ENCODE measurements at places on chromosomes 2 and 18. TPM values are rescaled to one million over a fixed set of nuclear protein-coding genes. Genes with fewer than 3 reads are reported as not detected.

- peak; percentile 22 for DNase-seq
Measured at GRCh38 chr2:68784915-68785314, 50.3 kb downstream of the ARHGAP25 start.

MROH2A gene
- polyA plus RNA-seq = not detected

ZNF513 gene
- 14.0 TPM for polyA plus RNA-seq

TBR1 gene
- polyA plus RNA-seq = not detected

STARD6 gene
- not detected for polyA plus RNA-seq

- no peak for DNase-seq
Measured at GRCh38 chr2:63218800-63219526, 168.3 kb downstream of the OTX1 start.

- peak; percentile 57 for DNase-seq
Measured at GRCh38 chr18:12304351-12305210, 3.5 kb upstream of the TUBB6 start.

DNA sequence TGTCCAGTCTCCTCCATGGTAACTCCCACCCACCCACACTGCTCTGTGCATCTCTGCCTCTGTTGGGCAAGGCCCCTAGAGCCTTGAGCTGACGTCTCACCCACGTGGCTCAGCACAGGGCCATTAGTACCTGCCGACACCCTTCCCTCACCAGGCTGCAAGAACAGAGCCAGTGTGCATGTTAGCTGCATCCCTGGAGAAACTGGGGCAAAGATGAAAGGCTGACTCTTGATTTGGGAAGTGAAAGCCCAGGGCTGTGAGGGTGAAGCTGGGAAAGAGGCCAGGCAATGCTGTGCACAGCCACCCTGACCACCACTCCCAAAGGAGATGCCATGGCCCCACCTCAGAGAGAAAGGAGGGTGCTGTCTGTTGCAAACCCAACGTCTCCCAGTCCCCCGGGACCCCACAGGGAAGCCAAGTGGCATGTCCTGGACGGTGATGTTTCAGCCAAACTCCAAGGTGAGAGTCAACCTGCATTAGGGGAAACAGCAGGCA lies 20.0 kb upstream of the HPCAL1 start:
- no peak for DNase-seq

GMPPA gene
- polyA plus RNA-seq = 23.4 TPM

Data from muscle of leg (tissue), 16 donors.